ENCODE measurements at places on chromosomes 2 and 18.

- DNase-seq: no peak
Observed at GRCh38 chr2:209900638-209901037, 101.8 kb upstream of the RPE start.

DNA sequence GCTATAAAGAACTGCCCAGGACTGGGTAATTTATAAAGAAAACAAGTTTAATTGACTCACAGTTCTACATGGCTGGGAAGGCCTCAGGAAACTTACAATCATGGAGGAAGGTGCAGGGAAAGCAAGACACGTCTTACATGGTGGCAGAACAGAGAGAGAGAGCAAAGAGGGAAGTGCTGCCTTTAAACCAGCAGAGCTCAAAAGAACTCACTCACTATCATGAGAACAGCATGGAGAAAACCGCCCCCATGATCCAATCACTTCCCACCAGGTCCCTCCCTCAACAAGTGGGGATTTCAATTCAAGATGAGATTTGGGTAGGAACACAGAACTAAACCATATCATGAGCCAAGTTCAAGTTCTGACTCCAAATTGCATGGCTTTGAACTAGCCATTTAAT lies 62.8 kb upstream of the PPP1CB start:
- DNase-seq: no peak

DNA sequence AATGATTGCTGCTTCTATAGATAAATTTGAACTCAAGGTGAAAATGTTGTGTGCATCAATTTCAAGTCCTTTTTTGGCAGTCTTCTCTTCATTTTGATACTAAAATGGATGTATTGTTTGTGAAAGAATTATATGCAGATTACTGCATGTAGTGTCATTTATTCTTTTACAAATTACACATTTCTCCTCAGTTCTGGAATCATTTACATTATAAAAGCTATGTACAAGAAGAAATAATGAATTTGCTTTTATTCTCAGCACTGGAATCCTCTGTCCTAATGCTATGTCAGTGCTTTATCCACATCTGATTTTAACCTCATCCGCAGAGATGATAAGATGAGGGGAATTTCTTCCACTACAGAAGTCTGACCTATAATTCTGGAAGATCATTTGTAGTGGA lies 220.8 kb upstream of the UBE2E3 start:
- DNase-seq: no peak

DNA sequence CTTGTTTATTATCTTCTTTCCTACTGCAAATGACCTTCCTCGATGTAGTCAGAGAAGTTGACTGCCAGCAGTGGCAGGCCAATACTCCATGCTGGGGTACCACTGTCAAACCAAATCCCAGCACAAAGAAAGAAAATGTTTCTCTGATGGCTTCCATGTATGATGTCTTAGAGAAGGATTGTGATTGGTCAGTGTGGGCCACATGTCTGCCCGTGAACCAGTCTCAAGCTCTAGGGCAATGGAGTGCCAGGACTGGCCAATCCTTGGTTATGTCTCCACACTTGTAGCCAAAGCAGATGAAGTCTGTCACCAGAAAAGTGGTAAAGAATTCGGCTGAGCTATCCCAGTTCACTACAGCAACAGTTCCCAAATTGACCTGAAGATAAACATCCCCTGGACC lies 17.6 kb upstream of the SMAD4 start:
- DNase-seq: no peak

GRCh38 chr18:40851014-40851429 lies 1104.0 kb upstream of the PIK3C3 start:
- no peak for DNase-seq

- no peak for DNase-seq
Observed at GRCh38 chr2:125259451-125259850, 1234.4 kb downstream of the CNTNAP5 start.

DNA sequence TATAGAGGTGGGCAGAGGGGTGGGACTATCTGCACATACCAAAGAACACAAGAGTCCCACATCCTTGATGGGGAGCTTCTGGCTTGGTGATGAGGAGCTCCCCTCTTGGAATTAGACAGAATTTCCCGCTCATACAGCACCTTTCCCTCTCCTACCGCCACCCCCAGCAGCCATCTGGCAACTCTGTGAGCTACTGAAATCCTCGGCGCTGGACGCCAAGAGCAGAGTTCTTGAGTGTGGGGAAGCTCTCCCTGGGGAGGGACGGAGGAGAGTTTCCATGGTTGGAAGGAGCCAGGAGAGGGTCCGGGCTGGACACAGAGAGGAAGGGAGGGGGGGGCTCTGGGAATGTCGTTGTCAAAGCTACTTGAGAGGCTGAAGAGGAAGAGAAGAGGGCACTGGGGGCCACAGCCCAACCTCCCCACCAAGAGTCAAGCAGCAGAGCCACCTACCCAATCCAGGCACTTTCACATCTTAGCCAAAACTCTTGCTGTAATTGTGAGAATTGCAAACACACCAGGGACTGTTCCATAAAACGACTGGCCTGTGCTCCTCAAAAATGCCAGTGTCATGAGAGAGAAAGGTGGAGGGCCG lies 89.4 kb upstream of the MCFD2 start:
- DNase-seq: peak; percentile 62

- no peak for DNase-seq
Observed at GRCh38 chr2:65019675-65020195, 30.5 kb downstream of the SLC1A4 start.

DNA sequence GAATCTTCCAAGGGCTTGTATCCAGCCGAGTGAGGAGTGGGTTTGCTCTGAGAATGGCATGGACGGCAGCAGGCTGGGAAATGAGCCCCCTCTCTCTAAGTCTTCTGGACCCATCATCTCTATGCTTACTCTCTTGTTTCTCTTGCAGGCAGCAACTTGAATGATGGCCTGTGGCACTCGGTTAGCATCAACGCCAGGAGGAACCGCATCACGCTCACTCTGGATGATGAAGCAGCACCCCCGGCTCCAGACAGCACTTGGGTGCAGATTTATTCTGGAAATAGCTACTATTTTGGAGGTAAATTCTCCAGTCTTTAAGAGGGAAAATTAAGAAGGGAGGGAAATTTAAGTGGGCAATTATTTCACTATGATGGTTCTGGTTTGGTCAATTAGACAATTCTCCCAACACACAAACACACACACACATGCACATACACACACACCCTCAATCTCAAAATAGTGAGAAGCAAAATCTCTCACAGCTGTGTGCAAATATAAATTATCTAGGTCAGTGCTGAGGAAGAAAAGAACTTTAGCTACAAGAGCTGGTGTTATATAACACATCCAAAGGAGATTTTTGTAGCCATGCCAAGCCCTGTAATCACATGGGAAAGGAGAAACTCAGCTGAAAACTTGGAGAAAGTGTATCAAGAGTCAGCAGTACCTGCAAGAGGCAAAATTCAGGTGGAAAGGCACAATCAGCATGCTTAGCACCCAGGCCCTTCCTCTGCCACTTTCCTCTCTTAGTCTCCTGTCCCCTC lies 499.2 kb downstream of the CNTNAP5 start:
- no peak for DNase-seq

DNA sequence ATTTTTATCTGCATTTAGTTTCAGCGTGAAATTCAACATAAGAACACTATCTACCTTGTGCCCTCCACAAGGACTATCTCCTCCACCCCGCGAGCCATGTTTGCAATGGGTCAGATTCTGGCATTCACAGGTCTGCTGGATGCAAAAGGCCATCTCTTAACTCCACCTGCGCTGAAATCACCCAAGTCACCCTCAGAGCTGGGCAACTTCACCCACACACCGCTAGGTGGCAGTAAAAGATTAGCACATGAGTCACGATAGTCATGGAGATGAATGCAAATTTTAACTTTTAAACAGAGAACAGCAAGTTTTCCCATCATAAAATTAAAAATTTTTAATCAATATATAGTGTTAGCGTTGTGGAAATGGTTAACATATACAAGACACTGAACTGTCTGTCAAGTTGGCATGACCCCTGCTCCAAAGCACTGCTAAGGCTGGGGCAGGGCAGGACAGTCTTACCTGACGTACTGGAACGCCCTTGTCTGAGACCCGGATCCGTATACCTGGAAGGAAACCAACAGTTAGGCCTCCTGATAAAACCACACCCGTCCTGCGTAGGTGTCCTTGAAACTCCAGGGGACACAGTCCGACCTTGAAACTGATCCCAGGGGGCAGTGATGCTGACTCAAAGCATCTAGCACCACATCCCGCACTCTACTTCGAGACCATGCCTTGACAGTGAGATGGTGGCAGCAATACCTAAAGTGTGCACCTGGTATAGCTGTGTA lies 89.6 kb downstream of the UXS1 start:
- DNase-seq: peak; percentile 78

DNA sequence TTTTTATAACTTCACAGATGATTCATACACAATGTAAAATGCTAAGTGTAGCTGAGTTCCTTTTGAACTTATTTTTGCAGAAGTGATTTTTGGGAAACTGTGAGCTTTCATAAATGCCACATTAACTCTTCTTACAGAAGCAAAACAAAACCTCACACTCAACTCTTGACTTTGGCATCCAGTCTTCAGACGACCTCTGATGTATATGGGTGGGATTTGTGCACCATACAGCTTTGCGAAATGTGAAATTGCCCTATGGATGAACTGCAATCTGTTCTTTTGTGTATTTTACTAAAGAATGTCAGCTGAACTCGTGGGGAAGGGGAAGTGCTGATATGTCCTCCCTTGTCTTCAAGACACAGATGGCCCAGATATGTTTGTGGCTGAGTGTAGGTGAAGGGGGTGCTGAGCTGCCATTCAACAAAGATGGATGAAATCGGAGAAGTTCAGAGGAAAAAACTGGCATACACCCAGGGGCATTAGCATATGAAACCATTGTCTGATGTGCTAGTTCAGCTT lies 218.3 kb downstream of the PTGR3 start:
- DNase-seq: no peak

DNA sequence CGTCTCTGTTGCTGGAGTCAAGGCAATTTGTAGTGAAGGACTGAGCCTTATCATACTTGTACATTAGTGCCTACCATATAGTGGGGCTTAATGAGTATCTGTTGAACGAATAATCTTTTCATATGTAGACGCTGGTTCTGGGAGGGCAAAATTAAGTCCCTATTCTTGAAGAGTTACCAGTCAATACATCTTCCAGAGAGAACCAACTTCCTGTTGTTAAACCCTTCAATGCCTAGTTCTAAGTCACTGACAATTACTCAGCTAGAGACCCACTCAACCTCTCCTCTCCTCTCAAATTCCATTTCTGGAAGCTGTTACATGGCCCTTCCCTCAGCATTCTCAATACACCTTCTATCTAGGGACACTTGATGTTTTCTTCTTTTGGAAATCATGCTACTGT lies 1.1 kb upstream of the MOB4 start:
- no peak for DNase-seq

DNA sequence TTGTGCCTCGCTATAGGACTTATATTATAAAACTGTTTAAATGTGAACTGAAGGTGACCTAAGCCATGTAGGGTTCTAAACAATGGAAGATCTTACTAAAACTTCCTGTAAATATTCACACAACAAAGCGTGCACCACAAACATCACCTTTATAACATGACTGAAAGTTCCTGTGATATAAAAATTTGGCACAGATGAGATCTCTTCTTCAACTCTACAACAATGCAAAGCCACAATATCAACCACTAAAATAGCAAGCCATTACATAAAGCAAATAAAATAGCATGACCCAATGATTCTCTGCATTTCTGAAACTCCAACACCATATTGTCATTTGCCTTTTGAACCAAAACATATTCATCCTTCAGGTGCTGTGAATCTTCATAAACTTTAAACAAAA lies 3.5 kb downstream of the YES1 start:
- no peak for DNase-seq

DNA sequence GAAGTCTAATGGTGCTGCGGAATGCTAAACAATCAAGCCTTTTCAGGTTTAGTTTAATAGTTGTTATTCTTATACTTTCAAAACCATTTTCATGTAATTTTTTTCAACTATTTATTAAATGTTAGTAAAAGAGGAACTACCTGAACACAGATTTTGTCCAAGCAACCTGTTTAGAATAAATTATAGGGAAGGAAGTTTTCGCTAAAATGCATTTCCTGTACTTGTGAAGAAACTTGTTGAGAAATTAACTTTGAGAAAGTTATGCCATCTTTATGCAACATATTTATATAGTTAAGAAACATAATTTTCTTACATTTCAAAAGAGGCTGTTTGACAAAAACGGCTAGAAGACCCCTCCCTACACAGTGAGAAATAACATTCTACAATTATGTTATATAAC lies 16.6 kb downstream of the MAP4K4 start:
- DNase-seq: no peak

GRCh38 chr2:62038975-62039771 lies 133.7 kb downstream of the COMMD1 start:
- no peak for DNase-seq

GRCh38 chr2:11750422-11750821 lies 4.0 kb downstream of the LPIN1 start:
- DNase-seq: no peak

- DNase-seq: no peak
Observed at GRCh38 chr18:7273301-7273921, 42.5 kb downstream of the LRRC30 start.

- DNase-seq: no peak
Observed at GRCh38 chr2:184047536-184047935, 550.8 kb upstream of the ZNF804A start.

- DNase-seq: no peak
Observed at GRCh38 chr2:104854498-104855220, 744 bp downstream of the POU3F3 start.

DNA sequence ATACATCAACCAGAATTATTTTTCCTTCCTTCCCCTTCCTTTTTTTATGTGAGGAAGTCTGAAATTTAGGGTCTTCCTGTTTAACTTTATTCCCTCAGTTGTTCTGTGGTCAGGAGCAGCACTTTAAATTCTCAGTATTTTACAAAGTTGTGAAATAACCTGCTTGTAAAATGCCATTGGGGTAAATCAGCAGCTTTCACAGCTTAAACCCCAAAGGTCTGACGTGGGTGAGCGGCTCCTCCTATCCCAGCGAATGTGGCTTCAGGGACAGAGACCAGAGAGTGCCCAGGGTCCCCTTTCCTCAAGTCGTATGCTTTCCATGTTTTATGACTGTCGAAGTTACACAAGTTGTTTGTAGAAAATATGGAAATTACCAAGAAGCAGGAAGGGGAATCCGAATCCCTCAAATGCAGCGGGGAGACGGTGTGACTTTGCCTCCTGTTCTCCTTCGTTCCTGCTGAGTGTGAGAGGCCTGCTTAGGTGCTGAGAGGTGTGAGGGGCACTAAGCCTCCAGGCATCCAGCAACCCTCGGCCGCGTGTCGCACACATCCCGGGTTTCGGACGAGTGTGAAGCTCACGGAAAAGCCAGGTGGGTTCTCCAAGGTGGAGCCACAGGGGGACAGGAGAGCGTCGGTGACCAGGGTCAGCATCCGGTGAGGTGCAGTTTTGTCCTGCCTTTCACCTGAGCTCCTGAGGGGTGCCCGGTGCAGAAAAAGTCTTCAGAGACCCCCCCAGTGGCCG lies 10.8 kb upstream of the KCNG2 start:
- DNase-seq: no peak

GRCh38 chr2:236565212-236565611 lies 4.4 kb upstream of the ACKR3 start:
- no peak for DNase-seq

- DNase-seq: no peak
Observed at GRCh38 chr18:45059695-45060094, 379.0 kb downstream of the SETBP1 start.
